NCI-H2107 (cell line): ENCODE measurements at places on chromosomes 1 and 21.

DNA sequence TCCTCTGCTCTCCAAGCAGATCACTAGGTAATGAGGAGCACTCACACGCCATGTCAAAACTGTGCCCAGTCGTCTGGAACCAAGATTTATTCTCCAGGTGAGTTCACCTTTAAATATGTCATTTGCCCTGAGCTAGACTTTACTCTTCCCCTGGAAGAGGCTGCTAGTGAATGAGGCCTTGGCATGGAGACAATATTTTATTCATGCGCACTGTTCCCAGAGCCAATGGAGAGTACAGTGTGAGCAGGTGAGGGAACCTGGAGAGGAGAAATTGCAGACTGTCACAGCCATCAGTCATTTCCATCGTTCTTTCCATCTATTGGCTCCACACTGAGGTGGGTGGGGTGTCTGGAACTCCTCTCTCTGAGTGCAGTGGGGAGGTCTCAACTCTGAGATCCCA is 333.6 kb downstream of the KCNH1 start:
- no peak for DNase-seq

DNA sequence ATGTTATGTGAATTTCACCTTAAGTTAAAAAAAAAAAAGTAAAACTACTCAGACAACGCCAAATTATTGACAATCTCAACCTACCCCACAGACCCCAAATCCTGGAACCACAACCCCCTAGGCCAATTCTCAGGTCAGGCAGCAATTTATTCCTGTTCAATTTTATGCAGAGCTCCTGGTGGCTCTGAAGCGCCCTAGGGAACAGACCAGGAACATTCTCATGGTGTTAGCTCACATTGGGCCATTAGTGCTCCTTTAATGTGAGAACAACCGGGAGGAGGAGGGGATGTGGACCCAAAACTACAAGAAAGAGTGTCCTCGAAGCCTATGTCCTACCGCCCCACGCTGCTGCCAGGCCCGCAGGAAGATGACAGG is 403 bp upstream of the PSEN2 start:
- DNase-seq = no peak

DNA sequence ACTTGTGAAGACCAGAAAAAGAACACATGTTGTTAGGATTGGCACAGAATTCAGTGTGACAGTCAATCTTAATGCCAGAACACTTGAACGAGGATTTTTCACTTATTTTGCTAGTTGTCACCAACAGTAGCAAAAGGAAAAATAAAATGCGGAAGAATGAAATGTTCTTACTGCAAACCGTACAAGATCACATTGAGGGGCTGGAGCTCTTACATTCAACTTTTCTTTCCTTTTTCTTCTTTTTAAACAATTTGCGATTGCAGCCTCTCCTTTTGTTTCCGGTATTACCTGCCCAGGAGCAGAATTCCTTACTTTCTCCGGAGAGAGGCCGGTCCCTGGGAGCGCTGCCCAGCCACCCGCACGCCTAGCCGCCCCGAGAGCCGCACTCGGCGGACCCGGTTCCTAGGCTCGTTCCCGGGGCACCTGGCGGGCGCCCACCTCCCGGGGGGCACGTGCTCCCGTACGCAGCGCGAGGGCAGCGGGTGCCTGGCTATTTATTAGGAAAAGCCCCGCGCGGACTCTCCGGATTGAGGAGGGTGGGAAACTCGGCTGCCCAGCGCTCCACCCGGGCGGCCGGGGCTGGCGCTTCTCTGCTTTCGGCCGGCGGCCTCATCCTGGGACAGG is 1.2 kb upstream of the CAMTA1 start:
- DNase-seq = no peak

DNA sequence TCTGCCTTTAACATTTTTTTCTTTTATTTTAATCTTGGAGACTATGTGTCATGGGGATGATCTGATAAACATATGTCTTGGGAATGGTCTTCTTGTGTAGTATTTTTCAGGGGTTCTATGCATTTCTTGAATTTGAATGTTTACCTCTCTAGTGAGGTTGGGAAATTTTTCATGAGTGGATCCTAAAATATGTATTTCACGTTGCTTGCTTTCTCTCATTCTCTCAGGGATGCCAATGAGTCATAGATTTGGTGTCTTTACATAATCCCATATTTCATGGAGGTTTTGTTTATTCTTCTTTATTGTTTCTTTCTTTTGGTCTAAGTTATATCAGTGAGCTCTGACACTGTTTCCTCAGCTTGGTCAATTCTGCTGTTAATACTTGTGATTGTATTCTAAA is 1237.2 kb downstream of the PLA2G4A start:
- DNase-seq = no peak

- DNase-seq = no peak
Measured at GRCh38 chr1:207298636-207299398, 22.7 kb upstream of the CD55 start.

DNA sequence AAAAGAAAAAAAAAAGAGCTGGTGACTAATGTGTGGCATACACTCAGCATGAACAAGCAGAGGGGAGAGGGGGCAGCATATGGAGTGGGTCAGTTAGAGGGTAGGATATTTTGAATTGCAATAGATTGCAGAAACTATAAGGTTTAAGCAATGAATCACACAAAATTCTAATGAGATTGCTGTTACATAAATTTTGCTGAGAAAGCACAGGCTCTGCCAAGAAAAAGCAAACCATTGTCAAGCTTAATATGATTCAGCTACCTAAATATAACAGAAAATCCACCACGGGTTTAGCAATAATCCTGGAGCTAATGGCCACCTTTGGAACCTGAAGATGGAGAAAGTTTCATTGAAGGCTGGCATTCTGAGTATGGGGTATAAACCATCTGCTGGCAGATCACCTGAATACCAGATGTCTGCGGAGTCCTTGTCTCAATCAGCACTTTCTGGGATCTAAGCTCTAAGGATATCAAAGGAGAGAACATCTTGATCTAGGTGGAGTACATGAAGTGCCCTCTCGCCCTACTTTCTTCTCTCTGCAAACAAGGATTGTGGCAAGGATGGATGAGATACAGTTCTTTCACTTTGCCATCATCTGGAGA is 30.3 kb upstream of the ANGPTL7 start:
- no peak for DNase-seq
